Kidney epithelial cell (primary cell): ENCODE measurements at places on chromosomes 7 and 10. TPM values are rescaled to one million over a fixed set of nuclear protein-coding genes. Genes with fewer than 3 reads are reported as not detected.

GRCh38 chr10:53298443-53298842 is 525.9 kb upstream of the MBL2 start:
- DNase-seq, result no peak

DNA sequence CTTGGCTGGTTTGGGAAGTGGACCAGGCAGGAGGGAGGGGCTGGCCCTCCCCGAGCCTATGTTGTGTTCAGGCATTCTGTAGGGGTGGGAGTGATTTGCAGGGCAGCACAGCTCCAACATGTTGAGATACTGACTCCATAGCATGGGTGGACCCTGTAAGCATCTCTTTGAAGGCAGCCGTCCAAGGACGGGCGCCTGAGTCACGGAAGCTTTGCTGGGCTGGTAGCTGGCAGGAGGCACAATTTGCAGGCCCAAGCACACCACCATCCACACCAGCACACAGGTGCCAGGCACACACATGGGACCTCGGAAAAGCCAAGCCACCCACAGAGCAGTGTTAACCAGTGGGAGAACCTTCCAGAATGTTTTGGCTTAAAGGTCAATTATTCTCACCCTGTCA is 505.1 kb upstream of the FOXK1 start:
- DNase-seq, result no peak

DNA sequence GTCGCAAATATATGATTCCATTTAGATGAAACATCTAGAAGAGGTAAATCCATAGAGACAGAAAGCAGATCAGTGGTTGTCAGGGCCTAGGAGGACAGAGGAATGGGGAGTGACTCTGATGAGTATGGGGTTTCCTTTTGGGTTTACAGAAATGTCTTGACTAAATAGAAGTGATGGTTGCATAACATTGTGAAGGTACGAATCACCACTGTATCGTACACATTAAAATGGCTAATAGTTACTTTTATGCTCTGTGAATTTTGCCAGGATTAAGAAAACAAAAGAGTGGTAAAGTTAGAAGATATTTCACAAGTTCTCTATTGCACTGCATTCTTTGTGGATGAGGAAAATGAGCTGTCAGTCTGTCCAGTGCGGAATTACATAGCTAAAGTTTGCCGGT is 407.4 kb downstream of the KCNMA1 start:
- DNase-seq, result peak; percentile 57

DNA sequence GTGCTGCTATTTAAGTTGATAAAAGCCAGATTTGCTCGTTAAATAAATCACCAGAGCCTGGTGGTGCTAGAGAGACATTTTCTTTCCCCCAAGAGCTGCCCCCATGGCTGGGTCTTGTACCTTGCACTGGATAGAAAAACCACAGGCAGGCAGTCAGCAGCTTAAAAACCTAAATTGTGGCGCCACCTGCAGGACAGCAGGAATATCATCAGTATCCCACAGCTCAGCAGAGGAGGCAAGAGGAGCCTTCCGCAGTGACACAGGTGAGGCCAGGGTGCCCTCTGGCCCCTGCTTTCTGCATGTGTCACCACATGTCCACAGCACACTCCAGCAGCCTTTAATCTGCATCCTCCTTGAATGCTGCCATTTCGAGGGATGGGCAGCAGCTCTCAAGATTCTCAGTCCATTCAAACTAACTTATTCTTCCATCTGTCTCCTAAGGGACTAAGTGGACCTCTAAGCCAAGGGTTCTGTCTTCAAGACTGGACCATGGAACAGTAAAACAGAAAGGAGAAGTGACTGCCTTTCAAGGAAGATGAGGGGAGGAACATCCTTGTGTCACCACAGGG is 4.5 kb upstream of the PLXNA4 start:
- peak; percentile 37 for DNase-seq

DNA sequence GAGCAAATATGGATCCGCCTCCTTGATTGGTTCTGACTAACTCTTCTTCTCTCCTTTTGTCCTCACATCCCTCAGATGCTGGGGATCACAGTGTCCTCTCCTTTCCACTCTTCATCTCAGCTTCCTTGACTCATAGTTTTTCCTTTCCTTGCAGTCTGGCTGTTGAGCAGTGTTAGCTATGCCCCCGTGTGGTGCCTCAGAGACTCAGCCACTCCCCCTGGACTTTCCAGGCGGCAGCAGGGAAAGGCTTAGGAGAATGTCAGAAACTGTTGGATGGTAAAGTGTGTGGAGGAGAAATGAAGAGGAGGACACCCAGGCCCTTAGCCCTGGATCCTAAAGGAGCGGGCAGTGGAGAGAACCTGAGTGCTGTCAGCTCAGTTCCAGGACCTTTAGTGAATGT is 267.5 kb downstream of the CELF2 start:
- DNase-seq, result no peak

HOXA11 gene
- total RNA-seq, result 11.4 and 17.3 TPM in 2 replicates

PKD1L1 gene
- total RNA-seq, result 0.08 and 0.14 TPM in 2 replicates
